ENCODE measurements at places on chromosomes 4 and X. TPM values are rescaled to one million over a fixed set of nuclear protein-coding genes. Genes with fewer than 3 reads are reported as not detected.

DNA sequence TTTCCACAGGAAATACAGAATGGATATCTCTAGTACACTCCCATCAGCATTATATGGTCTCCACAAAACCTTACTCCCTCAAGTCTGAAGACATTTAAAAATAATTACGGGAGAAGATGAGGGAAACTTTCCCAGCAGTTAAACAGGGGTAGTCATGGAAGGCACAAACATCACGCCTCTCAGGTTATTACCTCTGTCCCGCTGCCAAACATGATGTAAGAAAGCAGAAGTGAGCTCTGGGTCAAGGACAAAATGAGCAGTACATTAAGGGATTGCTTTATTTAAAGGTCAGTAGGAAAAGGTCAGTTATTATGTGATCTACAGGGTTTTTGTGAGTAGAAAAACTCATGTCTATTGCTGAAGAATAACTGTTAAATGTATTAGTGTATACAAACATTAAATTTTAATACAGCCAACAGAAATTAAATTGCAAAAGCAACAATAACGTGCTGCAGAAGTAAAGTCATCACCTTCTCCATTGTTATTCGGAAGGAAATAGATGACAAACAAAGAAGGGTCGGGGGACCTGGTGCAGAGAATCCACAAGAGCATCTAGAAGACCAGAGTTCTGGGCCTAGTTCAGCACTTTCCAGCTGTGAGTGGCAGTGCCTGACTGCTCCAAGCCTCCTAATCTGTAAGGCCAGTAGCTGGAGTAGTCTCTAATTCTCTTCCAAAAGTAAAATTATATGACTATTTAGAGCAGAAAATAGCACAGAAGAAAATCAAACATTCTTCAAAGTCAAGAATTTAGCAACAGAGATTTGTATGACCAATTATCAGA is 171.2 kb downstream of the PPP3CA start:
- DNase-seq = no peak

DNA sequence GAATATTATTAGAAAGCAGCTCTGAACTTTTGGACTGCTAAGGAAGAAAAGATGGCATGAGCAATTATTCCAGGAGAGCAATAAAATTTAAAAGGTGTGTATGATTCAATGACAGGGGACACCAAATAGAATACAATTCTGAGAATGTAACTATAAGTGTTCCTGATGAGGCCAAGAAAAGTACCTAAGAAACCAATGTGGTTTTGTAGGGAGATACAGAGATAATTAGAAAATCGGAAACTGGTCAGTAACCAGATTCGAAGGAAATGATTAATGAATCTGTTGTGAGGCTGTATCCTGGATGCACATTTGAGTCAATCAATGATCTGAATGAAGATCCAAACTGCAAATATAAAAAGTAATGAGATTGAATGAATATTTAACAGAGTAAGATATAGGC is 6.0 kb downstream of the NOA1 start:
- no peak for DNase-seq

DNA sequence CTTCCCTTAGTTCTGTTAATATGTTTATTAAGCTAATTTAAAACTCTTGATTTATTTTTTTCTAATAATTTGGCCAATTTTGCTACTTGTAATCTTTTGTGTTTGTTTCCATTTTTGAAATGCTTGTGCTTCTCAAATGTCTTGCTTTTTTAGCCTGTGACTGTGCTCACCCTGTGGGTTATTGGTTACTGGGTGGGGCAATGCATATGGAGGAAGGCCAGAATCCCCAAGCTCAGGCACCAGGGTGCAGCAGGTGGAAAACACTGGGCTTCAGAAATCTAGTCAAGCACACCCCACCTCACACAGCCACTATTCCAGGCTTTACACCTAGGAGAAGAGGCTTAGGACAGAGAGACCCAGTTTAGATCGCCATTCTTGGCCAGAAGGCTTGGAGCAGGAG is 33.1 kb downstream of the ETNPPL start:
- no peak for DNase-seq

GRCh38 chr4:6772223-6772928 is 10.2 kb upstream of the KIAA0232 start:
- peak; percentile 80 for DNase-seq

Gene SRD5A3
- total RNA-seq = 3.9 TPM

Gene ZNF157
- total RNA-seq = not detected

- DNase-seq = peak; percentile 42
These were observed 804 bp downstream of the OSTC start for GRCh38 chr4:108651014-108651791.

Gene MAGEE2
- not detected for total RNA-seq

DNA sequence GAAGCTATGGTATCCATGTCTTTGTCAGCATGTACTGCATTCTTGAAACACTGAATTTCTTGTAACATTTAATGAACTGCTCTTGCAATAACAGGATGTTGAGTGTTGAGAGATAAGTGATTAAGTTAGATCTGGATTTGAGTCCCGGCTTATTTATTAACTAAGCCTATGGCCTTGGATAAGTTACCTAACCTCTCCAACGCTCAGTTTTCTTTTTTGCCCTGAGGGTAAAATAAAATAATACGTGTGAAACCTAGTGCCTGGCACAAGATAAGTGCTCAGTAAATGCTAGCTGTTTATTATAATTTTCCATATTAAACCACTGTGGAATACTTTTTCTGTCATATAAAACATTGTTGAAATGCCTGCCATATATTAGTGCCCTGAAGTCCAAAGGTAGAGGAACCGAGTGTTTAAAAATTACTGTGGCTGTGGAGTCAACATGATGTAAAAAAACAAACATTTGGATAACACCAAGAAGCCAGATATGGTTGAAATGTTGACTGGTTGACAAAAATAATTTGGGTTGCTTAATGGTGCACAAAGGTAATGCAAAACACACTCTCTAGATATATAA is 58.6 kb upstream of the ALB start:
- DNase-seq = no peak

DNA sequence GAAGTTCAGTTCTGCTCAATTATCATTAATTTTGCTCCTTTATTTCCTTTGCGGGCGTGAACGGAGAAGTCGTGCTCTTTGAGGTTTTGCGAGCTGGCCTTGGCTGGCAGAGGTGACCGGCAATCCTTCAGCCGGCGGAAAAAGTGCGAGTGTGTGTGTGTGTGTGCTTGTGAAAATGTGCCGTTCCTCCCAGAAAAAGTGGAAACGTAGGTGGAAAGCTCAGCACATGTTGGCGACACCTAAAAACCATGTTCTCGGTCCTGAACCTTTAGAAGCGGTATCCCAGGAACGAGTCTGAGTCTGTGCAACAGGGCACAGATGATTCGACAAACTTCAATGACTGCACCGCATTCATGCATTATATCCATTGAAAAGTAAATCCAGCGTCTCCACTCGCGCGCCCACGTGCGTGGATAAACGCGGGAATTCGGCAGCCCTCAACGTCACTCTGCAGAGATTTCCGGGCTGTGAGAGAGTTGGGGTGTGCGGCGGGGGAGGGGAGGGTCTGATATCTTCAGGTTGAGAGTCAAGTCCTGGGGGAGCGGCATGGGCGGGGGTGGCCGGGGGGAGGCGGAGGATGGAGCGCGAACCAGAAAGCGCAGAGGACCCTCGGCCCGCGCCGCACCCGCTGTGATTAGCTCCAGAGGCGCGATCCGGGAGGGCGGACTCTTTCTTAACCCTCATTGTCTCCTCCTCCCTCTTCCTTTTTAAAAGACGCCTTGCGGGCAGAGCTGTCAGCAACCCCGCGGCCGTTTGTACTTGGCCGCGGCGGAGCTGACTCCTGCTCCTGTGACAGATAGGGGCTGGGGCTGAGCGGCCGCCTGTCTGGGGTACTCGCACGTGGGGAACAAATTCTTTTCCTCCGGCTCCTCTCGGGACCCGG is at the start of gene SHISA3:
Gene SHISA3 (plus strand): TSS at position 737 of the 883 bp plus-strand sequence. CDS start 569 bp downstream, outside the sequence.
- DNase-seq = no peak

DNA sequence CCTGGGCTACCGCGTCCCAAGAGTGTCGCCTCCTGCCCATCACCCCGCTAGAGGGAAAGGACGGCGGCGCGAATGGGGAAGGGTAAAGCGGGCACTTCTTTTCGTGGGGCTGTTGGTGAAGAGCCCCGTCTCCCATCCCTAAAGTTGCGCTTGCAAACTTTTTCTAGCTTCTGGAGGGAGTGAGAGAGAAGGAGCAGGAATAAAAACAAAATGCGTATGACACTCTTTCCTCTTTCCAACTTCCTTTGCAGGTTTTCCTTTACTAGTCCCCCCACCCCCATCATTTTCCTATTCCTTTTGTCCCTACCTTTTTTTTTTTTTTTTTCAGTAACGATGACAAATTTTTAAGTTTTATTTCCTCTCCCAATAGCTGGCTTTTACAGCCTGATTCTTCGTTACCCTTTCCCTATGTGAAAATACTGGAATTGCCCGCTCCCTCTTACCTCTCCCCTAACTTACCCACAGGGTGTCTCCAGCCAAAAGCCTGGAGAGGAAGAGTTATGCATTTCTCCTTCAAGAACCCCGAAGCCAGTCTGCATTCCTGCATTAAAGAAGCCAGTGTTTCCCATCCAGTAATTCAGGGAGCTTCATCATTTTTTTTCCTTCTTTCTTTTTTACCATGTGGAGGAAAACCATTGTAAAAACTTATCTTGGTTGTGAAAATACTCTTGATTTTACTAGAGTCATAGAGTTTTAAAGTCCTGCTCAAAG is 613 bp upstream of the ARSJ start:
- DNase-seq = peak; percentile 36

DNA sequence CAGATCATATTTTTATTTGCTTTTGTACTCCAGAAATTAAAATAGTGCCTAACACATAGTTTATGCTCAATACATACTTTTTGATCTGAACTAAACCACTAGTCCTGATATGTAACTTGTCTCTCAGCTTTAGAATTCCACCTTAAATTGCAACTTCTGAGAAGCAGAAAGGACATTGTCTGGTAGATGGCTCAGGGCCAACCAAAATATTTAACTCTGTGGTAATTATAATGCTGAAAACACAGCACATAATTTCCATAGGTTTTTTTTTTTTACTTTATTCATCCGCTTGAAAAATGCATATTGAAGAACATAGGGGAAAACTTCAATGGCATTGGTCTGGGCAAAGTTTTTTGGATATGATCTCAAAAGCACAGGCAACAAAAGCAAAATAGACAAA is 59.3 kb downstream of the AREG start:
- no peak for DNase-seq

- no peak for DNase-seq
These were observed 20.5 kb upstream of the BLTP1 start for GRCh38 chr4:122131562-122132157.

DNA sequence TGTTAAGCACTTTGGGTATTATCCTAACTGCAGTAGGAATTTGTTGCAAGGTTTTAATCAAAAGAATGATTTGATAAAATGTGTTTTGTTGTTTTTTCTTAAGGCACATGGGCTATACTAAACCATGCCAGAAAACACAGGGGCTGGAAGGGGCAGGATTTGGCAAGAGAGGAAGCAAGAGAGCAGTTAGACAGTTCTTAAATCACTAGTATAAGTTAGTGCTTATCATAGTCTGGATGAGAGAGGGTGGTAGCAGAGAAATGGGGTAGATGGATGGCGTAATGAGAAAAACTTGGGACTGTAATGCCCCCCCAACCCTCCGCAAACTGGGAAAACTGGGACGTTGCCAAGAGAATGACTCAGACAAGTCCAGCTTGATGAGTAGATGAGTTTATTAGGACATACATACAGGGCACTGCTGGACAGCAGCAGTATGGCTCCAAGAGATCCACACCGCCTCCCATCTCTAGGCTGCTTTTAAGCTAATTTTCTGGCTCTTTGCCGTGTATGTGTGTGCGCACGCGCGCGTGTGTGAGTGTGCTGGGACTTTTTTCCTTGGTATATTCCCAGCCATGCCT is 151.5 kb downstream of the PDLIM5 start:
- DNase-seq = no peak

DNA sequence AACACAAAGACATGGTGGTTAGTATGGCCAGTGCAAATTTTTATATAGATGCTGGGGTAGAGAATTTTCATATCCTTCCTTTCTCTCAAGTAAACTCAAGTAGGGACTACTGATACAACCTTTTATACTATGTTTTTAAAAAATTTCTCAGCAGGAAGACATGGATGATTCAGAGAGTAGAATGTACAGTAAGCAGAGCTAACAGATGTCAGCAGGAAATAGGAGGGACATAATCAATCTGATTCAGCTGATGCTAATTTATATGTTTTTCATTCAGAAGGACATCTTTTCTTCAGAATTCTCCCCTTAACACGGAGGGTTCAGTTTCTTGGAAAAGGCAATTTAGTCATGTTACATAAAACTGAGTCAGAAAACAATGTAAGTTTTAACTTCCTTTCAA is 95.4 kb downstream of the GRIA2 start:
- no peak for DNase-seq

DNA sequence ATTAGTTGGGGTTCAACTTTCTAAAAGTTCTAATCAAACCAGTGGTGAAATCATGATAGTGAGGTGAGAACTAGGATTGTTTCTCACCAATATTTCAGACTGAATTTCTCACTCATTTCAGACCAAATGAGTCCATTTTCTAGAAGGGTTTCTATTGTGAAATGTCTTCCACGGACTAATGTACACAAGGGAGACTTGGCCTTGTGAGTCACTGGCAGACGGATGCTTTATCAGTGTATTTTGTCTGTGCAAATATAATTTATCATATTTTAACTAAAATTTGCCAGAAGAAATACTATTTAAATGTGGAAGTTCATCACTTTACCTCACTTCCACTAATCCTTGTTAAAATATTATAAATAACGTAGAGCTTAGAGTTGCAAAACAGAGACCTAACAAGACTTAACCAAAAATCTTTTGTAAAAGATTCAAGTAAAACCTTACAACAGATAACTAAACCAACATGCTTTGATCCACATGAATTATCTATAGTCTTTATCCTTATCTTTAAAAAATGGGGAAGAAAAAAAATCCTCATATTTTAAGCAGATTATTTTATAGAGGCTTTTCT is 506.0 kb upstream of the FAM241A start:
- DNase-seq = no peak

DNA sequence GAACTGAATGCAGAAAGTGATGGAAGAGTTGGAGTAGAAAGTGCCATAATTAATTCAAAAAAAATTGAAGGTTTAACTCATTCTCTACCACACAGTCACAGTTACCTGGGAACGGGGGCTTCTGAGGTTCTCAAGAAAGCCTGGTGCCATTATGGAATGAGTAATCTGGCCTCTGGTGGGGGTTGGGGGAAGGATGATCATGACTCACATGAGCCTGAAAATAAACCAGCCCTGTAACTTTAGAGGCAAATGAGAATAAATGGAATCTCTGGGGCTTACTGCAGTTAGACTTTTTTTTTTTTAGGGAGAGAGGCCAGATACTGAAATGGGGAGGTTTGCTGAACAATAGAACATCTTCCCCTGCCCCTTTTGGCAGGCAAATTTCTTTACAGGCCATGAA is 55.3 kb downstream of the SOD3 start:
- no peak for DNase-seq

DNA sequence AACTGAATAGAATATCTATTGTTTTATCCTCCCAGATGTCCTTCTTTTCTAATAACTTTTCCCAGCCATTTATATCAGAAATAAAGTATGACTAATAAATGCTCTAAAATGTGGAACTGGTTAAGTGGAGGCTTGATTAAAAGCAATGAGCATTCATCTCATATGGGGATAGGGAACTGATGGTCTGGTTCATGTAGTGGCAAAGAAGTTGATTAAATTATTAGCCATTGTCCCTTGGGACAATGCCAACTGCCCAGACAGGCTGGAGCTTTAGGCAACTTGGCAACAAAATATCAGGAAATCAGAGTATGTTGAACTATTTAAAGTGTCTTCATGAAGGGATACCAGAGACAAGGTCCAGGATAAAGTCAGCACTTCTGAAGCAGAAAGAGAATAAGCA is 24.2 kb downstream of the TRO start:
- no peak for DNase-seq
